Stimulated activated CD4-positive, alpha-beta T cell treated with anti-CD3 and anti-CD28 coated beads, Interleukin-15, amount 100 ng/mL, for 1 hour (primary cell): ENCODE measurements at places on chromosomes 2 and 18.

- no peak for DNase-seq
Observed at GRCh38 chr2:3596901-3597417, 2.0 kb downstream of the COLEC11 start.

DNA sequence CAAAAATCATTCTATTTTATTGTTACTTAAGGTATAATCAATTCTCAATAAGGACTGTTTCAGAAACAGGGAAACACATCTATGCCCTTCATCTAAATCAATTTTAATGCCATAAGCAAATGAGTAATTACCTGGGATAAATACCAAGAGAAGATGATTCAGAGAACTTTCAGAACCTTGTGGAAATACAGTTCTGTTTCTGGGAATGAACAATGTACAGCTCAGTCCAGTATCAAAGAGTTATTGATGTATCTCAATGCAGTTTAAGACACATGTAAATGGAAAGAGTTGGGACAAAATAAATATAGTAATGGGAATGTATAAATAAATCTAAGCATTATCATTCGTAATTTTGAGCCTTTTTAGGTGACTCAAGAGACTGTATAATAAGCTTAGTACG, 60.1 kb downstream of the PTPN2 start:
- DNase-seq = no peak

GRCh38 chr2:15748736-15749323, 157.2 kb downstream of the DDX1 start:
- no peak for DNase-seq

GRCh38 chr18:48132797-48133655, 202.6 kb upstream of the SMAD2 start:
- DNase-seq = no peak

DNA sequence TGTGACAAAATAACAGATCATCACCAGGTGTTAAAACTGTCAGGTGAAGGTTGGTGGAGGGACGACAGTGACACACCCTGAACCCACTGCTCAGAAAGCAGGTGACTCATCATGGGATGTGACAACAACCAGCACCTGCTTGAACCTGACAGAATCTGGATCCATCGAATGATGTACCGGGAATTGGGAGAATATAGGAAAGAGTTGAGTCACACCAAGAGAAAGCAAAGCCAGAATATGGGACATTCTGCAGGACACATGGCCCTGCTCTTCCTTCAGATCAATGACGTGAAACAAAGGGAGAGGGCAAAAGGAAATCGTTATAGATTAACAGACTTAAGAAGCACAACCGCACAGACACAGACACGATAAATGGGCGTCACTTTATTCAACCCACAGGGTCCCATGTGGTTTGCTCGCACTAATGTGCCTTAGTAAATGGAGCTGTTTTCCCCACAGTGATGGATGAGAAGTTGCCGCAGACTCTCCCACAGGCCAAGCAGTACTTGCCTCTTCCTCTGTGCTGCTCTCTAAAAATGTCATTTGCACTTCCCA, 100.1 kb downstream of the CRACDL start:
- no peak for DNase-seq

DNA sequence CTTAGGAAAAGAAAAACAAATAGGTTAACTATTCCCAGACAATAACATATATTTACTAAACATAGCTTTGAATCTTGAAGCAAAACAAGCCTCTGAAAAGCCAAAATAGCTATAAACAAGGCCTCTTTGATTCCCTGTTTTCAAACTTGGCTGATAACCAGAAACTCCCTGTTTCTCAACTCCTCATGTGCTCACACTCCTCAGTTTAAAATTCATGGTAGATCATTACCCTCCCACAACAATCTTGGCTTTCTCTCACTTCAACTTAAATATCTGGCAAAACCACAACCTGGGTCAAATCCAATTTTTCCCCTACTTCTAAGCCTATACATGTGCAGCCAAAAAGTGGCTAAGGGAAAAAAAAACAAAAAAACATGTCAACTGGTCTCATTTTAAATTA, 15.6 kb downstream of the SUCLG1 start:
- no peak for DNase-seq

DNA sequence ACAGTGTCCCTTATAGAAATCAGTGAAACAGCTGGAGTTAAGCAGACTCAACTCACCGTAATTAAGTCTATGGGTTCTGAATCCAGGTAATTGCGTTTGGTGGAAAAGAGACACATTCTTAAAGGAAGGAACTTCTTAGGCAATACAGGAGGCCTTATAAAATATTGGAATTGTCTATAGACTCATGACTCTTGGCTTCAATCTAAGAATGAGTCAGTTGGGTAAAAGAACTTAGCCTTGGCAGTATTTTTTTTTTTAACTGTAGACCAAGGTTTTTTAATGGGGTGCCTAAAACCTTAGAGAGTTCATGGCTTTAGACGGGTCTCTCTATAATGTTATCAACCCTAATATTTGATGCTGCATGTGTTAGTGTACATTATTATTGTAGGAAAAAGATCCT, 47.6 kb downstream of the CCDC85A start:
- DNase-seq = no peak

GRCh38 chr2:138486363-138487198, 15.0 kb upstream of the SPOPL start:
- DNase-seq = no peak

GRCh38 chr2:82226441-82226840, 1921.9 kb upstream of the LRRTM1 start:
- no peak for DNase-seq

DNA sequence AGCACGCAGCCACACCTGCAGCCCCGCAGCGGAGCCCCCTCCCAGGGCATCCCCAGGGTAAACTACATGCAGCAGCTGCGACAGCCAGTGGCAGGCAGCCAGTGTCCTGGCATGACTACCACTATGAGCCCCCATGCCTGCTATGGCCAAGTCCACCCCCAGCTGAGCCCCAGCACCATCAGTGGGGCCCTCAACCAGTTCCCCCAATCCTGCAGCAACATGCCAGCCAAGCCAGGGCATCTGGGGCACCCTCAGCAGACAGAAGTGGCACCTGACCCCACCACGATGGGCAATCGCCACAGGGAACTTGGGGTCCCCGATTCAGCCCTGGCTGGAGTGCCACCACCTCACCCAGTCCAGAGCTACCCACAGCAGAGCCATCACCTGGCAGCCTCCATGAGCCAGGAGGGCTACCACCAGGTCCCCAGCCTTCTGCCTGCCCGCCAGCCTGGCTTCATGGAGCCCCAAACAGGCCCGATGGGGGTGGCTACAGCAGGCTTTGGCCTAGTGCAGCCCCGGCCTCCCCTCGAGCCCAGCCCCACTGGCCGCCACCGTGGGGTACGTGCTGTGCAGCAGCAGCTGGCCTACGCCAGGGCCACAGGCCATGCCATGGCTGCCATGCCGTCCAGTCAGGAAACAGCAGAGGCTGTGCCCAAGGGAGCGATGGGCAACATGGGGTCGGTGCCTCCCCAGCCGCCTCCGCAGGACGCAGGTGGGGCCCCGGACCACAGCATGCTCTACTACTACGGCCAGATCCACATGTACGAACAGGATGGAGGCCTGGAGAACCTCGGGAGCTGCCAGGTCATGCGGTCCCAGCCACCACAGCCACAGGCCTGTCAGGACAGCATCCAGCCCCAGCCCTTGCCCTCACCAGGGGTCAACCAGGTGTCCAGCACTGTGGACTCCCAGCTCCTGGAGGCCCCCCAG, 254.1 kb downstream of the GLI2 start:
- no peak for DNase-seq

DNA sequence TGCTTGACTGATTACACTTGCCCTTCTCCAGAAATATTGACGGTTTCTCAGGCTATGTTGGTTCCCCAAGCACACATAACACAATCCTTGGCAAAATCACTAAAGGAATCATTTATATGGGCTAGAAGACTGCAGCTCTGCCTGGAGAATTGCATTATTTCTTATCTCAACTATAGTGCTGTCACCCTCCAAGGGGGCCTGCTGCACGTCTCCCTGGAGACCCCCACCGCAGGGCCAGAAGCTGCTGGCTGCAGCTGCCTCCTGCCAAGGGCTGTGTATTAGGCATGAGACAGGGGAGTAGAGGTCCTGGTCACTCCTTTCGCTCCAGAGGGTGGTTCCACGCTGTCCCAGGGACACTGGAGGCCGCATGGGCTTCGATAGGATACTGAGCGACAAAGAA, 76.6 kb downstream of the LRRC30 start:
- DNase-seq = no peak

DNA sequence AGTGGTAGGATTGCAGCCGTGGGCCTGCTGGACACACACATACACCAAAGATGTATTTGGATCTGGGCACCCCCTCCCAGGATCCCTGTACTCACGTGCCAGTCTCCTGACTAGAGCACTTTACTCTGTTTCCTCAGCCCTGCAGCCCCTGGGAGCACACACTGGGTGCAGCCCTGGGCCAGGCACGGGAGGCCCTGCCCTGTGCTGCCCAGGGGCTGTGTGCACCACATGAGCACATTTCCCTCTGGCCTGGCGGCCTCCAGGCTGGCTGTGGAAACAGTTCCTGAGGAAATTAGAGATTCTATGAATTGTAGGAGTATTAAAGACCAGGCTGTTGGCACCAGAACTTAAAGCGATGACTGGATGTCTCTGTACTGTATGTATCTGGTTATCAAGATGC, 45.4 kb downstream of the BCL2L11 start:
- DNase-seq = no peak

- DNase-seq = no peak
Observed at GRCh38 chr18:68555879-68556301, 159.0 kb downstream of the TMX3 start.

GRCh38 chr2:200966770-200967169, 3.3 kb upstream of the ORC2 start:
- DNase-seq = no peak

- DNase-seq = no peak
Observed at GRCh38 chr2:133232556-133232955, 335.7 kb downstream of the NCKAP5 start.

DNA sequence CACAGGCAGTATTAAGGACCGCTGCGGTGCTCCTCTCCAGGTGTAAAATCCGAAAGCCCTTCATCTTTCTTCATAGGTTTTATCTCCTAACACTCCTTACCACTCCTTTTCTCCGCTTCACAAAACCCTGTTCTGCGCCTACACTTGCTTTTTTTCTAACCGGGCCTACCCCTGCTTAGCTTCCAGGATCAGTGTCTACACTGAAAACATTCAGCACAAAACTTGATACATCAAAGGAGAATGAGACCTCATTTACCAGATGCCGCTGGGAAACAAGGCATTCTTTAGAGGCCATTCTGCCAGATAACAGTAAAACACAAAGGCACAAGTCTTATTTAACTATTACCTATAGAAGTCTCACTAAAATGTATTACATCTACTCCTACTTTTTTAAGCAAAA, 13.1 kb downstream of the CHST10 start:
- DNase-seq = no peak

DNA sequence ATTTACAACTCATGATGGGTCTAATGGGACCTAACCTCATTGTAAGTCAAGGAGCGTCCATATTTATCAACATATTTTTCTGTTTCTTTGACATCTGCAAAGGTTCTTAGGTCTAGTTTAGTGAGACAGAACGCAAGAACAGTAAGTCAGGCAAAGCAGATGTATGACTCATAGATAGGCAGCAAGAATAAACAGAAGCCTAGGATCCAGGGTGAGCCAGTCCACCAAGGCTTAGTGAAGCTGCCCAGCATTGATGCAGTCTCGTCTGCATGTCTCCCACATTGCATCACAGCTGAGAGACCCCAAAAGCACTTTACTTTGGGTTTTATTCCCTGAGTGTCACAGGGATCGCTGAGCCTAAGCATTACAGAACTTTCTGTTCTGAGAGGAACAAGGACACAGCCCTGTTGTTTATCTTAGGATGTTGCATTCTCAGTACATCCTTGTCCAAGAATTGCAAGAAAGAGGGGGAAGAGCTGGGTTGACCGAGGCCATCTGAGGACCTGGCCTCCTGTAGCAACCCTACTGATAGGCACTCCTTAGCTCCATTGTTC, 29.6 kb upstream of the TMEM177 start:
- DNase-seq = no peak

DNA sequence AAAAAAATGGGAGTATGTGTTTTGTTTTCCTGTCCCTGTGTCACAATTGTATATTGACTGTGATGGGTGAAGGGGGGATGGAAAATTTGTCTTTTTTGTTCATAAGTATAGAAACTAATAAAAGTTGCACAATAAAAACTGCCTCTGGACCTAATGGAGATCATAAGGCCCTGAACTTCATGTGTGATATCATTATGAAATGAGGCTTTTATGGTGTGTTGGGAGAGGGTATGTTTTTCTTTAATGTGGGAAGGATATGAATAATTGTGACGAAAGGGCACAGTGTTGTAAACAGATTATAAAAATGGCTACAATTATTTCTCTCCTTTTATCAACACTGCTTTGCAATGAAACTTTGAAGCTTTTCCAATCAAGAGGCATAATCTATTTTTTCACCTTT, 1889.3 kb upstream of the CELF4 start:
- DNase-seq = no peak

DNA sequence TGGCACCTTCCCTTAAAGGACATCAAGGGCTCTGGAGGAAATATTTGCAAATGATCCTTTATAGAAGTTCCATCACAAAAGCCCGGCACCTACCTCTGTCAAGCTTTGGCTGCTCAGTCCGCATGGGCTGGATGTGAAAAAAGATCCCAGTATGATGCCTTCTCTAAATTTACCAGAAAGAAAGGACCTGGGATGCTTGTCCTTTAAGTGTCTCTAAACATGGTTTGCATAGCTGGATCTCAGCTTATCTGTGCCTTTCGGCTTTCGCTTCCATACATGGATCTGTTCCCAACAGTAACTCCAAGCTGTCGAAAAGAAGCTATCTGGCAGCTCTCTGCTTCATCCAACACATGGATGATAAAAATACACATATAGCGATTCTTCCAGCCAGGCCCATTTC, 60.4 kb upstream of the SLC8A1 start:
- DNase-seq = no peak

GRCh38 chr2:232901736-232902578, 31.9 kb downstream of the SNORC start:
- no peak for DNase-seq

DNA sequence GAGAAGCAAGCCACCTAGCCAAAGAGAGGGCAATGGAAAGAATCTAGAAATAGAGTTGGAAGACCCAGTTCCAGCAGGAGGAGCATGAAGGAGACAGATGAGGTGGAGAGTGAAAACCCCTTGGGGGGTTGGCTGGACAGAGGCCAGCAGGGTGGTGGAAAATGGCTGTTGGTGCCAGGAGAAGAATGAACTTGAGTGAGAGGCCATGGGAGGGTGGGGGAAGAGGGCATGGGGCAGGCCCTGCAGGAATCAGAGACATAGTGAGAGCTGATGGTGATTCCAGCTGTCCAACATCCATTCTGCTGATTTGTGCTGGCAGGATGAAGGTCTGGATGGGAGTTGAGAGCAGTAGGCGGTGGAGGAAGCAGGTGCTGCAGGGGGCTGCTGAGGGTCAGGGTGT, 108.0 kb upstream of the TNP1 start:
- DNase-seq = no peak

DNA sequence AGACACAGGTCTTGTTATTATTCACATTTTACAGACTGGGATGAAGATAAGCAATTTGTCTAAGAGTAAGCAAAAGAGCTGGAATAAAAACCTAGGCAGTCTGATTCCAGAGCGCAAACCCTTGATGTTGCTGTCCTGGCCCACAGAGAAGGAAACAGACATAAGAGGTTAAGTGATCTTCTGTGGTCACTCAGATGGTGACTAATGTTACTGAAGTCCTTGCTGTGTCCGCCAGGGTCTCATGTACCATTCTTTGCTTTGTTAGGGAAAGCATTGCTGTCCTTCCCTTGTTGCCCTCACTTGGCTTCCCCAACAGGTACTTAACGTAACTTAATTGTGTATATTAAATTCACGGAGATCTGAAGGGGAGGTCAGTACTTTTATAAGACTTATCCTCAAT, 14.9 kb upstream of the FAP start:
- DNase-seq = no peak
